ENCODE measurements at places on chromosomes 4 and X.

DNA sequence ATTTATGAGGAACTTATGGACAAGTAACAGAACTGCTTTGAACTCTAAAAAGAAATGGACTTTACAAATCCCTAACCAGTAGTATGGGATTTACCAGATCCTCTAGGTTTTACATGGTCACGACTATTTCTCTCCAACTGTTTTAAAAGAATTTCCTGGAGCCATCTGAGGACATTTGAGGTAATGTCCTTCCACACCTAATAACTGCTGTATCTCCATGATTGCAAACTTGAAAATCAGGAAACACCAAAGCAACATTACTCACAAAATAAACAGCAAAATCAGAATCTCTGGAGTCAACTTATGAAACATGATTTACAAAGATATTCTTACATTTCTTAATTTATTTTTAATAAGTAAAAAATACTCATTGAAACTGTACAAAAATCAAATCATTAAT lies 58.0 kb downstream of the STAP1 start:
- DNase-seq: no peak

- no peak for DNase-seq
Observed at GRCh38 chr4:109657854-109658418, 45.3 kb downstream of the CASP6 start.

GRCh38 chrX:107448998-107449835 lies at the start of gene FRMPD3:
TSS of gene FRMPD3 (plus strand) at chrX:107449652. CDS start at chrX:107526589, 76,937 bp downstream.
- DNase-seq: no peak

- DNase-seq: no peak
Observed at GRCh38 chr4:171924746-171925376, 111.7 kb downstream of the GALNTL6 start.

GRCh38 chrX:68098431-68098830 lies 334.9 kb downstream of the OPHN1 start:
- no peak for DNase-seq

- no peak for DNase-seq
Observed at GRCh38 chr4:163486321-163486720, 8.2 kb upstream of the TMA16 start.

- DNase-seq: no peak
Observed at GRCh38 chr4:70997036-70997435, 3.6 kb downstream of the DCK start.

GRCh38 chr4:143626134-143626911 lies 74.2 kb downstream of the FREM3 start:
- no peak for DNase-seq

DNA sequence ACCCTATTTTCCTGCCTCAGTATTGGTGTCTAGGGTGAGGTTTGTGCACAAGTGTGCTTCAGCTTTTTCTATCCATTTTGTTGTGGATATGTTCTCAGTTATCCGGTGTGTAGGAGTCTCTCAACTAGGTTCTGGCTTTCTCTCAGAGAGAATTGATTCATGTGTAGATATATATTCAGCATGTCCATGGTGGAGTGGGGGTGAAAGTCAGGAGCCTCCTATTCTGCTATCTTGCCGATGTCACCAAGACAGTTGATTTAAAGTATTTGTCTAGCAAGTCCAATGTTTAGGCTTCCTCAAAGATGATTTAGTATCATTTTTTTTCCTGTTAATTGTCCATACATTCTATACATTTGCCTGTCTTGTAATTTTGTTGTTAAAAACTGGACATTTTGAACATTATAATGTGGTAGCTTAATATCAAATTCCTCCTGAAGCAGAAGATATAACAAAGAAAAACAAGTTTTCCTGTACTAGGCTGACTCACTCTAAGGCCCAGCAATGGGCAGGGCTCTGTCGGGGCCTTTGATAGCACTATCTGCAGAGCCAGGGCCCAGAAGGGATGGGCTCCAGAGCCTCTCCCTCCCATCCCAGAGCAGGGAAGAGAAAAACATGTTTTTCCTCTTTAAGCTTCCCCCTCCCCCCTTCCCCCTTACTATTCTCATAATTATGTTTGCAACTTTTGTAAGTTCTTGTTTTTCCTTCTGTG lies 37.6 kb downstream of the GLUD2 start:
- no peak for DNase-seq

DNA sequence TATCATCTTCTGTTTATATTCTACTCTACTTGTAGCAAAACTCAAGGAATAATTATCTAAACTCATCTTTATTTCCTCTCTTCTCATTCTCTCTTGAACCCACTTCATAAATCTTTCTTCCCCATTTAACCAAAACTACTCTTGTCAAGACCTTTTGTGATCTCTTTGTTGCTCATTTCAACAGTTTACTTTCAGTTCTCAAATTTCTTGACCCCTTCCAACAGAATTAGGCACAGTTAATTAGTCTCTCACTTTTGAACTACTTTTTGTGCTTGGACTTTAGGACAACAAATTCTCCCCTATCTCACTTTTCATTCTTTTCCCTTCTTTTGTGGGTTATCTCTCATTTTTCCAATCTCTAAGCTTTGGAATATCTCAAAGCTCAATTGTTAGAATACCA lies 27.4 kb upstream of the CAMK2D start:
- no peak for DNase-seq

GRCh38 chrX:142671036-142671435 lies 354.7 kb upstream of the SPANXN4 start:
- DNase-seq: no peak

GRCh38 chr4:52192721-52193135 lies 141.6 kb downstream of the SPATA18 start:
- no peak for DNase-seq

DNA sequence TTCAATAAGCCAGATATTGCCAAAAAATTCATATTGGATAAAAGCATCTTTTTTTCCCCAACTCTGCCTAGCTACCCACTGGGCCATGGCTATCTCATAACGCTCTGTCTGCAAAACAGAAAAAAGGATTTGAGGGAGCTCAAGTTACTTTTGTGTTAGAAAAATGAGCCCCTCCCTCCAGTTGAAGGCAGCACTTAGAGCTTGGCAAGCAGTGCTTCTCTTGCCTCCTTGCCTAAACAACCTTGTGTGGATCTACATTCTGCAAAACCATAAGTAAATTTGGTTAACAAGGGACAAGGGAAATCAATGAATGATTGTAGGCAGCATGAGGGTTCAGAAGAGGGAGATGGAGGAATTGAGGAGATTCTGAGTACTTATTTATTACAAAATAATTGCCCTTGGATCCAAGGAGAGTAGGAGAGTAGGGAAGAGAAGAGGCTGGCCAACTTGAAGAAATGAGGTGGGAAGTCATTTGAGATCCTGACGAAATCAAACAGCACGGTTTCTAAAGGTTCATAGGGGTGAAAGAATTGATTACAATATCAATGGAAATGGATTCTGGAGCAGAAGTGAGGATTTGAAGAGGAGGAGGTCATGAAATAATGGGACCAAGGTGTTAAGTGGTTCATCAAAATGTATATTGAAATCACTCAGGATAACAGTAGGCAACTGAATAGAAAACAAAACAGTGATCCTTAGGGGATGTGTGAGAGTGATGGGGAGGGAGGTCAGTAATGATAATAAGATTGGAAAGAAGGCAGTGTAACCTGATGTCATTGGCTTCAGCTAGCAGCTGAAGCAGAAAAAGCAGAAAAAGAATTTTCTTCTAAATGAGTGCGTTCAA lies 434.8 kb upstream of the IGFBP7 start:
- no peak for DNase-seq

DNA sequence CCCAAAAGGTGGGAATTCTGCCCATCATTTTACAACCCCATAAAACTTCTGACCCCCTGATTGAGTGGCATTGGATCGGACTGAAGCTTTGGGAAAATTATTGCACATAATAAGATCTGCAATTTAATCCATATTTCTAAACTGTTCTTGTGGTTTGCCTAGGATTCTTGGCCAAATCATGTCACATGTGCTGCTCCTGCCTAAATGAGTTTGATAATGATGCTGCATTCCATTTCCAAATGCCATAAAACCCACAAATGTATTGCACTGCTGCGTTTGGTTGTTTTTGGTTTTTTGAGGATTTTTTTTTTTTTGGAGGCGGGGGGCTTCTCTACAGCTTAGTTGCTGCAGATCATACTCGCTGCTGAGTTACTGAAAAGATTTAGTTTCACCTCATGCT lies 153.6 kb downstream of the QDPR start:
- no peak for DNase-seq

DNA sequence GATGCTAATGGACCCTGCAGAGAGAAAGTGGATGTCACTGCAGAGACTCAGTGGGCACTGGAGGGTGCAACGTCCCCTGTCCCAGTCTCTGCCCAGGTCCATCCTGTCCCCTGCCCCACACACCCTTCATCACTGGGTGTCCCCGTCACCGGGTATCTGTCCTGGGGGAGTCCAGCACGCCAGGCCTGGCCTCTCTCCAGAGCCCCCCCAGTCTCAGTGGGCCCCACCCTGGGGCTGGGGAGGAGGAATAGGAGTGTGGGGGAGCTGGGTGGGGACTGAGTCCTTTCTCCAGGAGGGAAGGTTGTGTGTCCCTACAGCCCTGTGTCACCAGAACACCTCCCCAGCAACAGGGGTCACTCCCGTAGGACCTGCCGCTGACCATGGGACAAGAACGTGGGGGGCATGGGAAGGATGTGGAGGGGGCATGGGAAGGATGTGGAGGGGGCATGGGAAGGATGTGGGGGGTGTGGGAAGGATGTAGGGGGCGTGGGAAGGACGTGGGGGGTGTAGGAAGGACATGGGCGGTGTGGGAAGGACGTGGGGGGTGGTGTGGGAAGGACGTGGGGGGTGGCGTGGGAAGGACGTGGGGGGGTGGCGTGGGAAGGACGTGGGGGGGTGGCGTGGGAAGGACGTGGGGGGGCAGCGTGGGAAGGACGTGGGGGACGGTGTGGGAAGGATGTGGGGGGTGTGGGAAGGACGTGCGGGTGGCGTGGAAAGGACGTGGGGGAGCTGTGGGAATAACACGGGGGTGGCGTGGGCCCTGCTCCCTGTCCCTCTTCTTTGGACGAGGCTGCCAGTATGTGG lies 21.0 kb upstream of the SPON2 start:
- DNase-seq: no peak

- no peak for DNase-seq
Observed at GRCh38 chr4:85402371-85402770, 72.6 kb upstream of the ARHGAP24 start.

DNA sequence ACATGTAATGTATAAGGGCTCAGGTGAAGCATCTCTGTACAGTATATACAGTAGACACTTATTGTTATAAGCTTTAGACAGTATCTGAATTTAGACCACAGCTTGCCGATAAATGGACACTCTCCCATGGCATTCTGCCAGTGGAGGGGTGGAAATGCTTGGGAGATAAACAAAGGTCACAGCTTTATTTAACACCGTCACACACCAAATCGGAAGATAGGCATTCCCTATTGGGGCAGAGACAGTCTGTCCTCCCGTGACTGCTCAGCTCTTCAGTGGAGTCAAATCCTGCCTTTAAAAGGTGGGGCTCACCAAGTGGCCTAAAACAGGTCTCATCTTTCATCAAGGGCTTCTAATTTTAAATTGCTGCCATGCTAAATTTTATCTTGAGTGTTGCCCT lies 178.8 kb downstream of the CAMK2D start:
- no peak for DNase-seq

GRCh38 chr4:28621591-28621990 lies 1761.0 kb downstream of the STIM2 start:
- no peak for DNase-seq

DNA sequence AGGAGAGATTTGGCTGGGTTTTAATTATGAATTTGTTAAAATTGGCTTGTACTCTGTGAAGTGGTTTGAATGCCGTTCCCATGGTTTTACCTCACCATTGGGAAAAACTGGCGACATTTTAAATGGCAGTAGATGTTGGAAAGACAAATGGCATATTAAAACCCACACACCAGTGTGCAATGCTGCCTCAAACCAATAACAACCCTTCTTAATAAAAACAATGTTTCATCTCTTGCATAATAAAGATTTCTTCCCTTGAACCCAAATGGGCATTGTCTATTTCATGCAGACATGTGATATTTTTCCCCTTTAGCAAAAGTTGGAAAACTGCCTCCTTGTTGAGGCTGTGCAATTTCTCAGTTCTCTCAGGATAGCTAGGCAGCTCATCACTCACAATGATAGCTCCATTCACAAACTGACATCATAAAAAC lies 33.7 kb downstream of the GABRB1 start:
- no peak for DNase-seq

DNA sequence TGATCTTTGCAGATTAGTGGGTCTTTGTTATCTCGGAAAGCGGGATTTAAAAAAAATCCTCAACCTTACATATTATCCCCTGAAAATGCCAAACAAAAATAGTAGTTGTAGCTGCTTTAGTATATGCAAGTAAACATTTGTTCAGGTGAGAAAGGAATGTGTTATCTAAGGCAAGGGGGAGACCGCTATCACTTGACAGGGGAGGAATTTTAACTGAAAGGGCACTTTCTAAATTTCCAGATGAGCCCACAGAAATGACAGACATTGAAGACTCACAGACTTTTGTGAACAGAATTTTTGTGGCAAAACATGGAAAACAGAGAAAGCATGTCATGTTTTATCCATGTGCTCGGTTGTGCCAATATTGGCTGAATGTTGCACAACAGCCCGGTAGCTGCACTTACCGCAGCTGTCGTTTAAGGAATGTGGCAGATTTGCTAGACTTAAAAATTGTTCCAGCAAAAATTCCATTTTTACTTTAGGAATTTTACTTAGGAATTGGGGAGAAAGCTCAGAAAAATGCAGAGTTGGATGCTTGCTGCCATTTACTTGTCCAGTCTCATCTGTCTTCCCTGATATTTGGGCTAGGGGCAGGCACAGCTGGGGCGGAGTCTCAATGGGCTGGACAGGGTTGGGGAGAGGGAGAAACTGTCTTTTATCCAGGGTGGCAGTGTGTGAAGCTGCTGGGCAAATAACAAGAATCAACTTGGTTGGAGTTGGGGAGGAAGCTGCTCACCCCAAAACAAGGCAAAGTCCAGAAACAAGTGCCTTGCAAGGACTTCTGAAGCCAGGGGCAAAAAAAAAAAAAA lies 94.6 kb upstream of the RPS6KA3 start:
- DNase-seq: no peak

DNA sequence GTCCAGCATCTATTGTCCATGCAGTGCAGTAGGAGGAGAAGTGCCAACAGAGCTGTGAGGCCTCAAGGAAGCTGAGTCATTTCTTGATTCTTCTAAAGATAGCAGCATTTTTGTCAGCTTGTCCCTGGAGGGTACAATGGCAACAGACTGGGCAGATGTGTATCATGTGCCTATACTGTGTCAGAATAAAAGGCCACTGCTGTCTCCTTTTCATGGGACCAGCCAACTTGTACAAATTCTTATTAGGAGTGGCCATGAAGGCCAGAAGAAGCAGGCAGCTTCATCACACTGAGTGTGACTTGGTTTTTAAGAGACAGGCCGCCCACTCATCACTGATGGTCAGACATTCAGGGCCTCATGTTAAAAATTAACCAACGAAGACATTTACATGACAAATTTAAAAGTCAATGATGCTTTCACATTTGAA lies 185.0 kb upstream of the FAM241A start:
- DNase-seq: peak; percentile 28

- peak; percentile 46 for DNase-seq
Observed at GRCh38 chr4:54217642-54218495, 11.2 kb upstream of the PDGFRA start.

DNA sequence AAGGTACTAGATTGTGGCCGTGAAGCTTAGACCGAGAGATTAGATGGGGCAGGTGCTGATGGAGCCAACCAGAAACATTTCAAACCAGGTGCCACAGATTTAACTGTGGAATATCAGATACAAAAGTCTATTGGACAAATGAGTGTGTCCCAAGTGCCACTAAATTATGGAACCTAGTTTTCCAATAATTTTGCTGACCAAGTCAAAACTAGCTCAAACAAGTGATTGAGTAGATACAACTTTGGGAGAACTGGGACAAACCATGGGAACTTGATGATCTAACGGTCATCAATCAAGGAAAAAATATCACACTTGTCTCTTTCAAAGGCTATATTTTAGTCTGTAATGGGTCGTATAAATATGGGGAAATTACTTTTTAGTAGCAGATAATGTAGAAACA lies 562.9 kb downstream of the KCNIP4 start:
- DNase-seq: no peak
